Omental fat pad (tissue), 4 donors: ENCODE measurements at places on chromosomes 7 and 10. TPM values are rescaled to one million over a fixed set of nuclear protein-coding genes. Genes with fewer than 3 reads are reported as not detected.

SPDYE9 gene
- not detected for total RNA-seq

GRCh38 chr10:97708976-97709946 is 4.3 kb upstream of the MARVELD1 start:
- DNase-seq, result peak; percentile 68

DNA sequence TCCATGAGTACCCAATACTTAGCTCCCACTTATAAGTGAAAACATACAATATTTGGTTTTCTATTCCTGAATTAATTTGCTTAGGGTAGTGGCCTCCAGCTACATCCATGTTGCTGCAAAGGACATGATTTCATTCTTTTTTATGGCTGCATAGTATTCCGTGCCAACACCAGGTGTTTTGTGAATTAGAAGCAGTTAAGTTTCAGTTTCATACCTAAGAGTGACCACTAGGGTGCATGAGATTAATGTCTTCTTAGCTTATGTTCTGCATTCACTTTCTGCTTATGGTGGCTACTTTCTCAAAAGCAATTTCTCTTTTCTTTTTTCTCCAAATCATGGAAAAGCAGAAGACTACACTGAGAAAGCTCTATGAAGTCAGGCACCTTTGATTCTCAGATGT is 65.1 kb upstream of the VSTM2A start:
- DNase-seq, result no peak

DNA sequence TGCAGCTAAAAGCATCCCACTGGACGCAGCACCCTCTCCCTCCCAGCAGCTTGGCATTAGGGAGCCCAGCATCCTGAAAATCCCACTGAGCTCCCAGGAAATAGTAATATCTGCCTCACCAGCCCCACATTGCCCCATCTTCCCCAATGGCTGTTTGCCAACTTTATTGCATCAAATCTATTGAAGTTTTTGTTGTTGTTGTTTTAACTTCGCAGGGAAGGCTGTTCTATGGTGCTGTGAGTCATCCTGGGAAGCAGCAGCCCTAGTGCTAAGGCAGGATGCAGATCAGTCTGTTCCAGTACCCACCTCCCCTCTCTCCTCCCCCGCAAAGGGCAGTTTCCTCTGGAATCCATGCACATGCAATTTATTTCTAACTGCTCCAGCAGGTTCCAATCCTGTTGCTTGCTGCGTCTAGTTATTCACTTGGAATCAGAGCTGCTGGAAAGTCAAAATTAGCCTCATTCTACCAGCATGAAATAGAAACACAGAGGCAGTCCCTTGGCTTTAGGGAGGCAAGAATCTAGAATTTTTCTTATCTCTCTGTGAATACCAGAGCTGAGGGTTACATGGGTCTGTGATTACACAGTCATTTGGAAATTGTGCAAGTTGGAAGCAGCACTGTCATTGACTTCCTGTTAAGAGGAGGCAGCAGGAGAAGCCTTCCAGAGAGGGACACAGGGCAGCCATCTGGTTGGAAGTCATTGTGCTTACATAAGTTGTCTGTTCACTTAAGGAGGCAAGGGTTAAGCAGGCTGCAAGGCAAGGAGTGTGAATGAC is 115.9 kb upstream of the CACUL1 start:
- peak; percentile 48 for DNase-seq

TSPAN15 gene
- 45.6 TPM for total RNA-seq
